ENCODE measurements at places on chromosomes 12 and 14. TPM values are rescaled to one million over a fixed set of nuclear protein-coding genes. Genes with fewer than 3 reads are reported as not detected.

The KRT83 gene
- total RNA-seq = 4.2 TPM

The KRT6B gene
- total RNA-seq = not detected

The DYNLL1 gene
- 634 TPM for total RNA-seq

The SLC8A3 gene
- total RNA-seq = not detected

The MGST1 gene
- total RNA-seq = 934 TPM

The KRT73 gene
- not detected for total RNA-seq

The CD163 gene
- not detected for total RNA-seq

The ANAPC7 gene
- total RNA-seq = 53.2 TPM

The VRTN gene
- total RNA-seq = not detected

The C12orf50 gene
- not detected for total RNA-seq

The KLRF1 gene
- total RNA-seq = not detected

The CYP46A1 gene
- total RNA-seq = 0.19 TPM

The C12orf43 gene
- 24.9 TPM for total RNA-seq

All from A549 treated with ZK216348 at 1 μM for 4 hours (cell line).